ENCODE measurements at places on chromosomes 3 and 15. TPM values are rescaled to one million over a fixed set of nuclear protein-coding genes. Genes with fewer than 3 reads are reported as not detected.

NUP210 gene
- 41.7 TPM for total RNA-seq

SPESP1 gene
- not detected for total RNA-seq

MORC1 gene
- total RNA-seq, result not detected

ARPP21 gene
- not detected for total RNA-seq

MITF gene
- 5.8 TPM for total RNA-seq

CAPN7 gene
- total RNA-seq, result 25.6 TPM

TP63 gene
- 0.27 TPM for total RNA-seq

LTK gene
- 0.20 TPM for total RNA-seq

TMEM40 gene
- 0.81 TPM for total RNA-seq

MAN2C1 gene
- total RNA-seq, result 49.2 TPM

TNFAIP8L3 gene
- total RNA-seq, result 16.4 TPM

CORO2B gene
- 3.5 TPM for total RNA-seq

ZNF80 gene
- total RNA-seq, result not detected

ACSBG1 gene
- 0.24 TPM for total RNA-seq

CCDC39 gene
- total RNA-seq, result not detected

CDAN1 gene
- total RNA-seq, result 7.6 TPM

ERICH6 gene
- total RNA-seq, result not detected

RNU5B-1 gene
- total RNA-seq, result not detected

ARNT2 gene
- 13.2 TPM for total RNA-seq

PTPN23 gene
- 22.4 TPM for total RNA-seq

LYSMD4 gene
- 3.9 TPM for total RNA-seq

CCR1 gene
- not detected for total RNA-seq

DPPA2 gene
- not detected for total RNA-seq

CFAP91 gene
- total RNA-seq, result 0.29 TPM

CAMK1 gene
- 21.8 TPM for total RNA-seq

ARGFX gene
- not detected for total RNA-seq

LRRIQ4 gene
- total RNA-seq, result not detected

TIMMDC1 gene
- total RNA-seq, result 73.3 TPM

CCDC54 gene
- total RNA-seq, result not detected

THRB gene
- total RNA-seq, result 0.83 TPM

RNU6-1 gene
- total RNA-seq, result not detected

GOLGA6L4 gene
- 1.7 TPM for total RNA-seq

SEMA6D gene
- total RNA-seq, result not detected

PLSCR2 gene
- total RNA-seq, result not detected

WDR93 gene
- 0.64 TPM for total RNA-seq

GAP43 gene
- not detected for total RNA-seq

GPR149 gene
- total RNA-seq, result not detected

RARRES1 gene
- 16.6 TPM for total RNA-seq

FETUB gene
- 0.14 TPM for total RNA-seq

P4HTM gene
- total RNA-seq, result 17.9 TPM

DNAH12 gene
- not detected for total RNA-seq

MKRN2OS gene
- not detected for total RNA-seq

FBLN2 gene
- total RNA-seq, result 3.1 TPM

ARL14 gene
- 0.93 TPM for total RNA-seq

CAMKV gene
- 0.35 TPM for total RNA-seq

GOLGA8S gene
- 0.12 TPM for total RNA-seq

CD276 gene
- total RNA-seq, result 88.3 TPM

CLRN1 gene
- total RNA-seq, result not detected

C15orf39 gene
- total RNA-seq, result 32.8 TPM

NANOGP8 gene
- total RNA-seq, result not detected

TIMP4 gene
- total RNA-seq, result 10.8 TPM

All from A549 treated with ZK216348 at 1 μM for 4 hours (cell line).